ENCODE measurements at places on chromosomes 16 and 17.

DNA sequence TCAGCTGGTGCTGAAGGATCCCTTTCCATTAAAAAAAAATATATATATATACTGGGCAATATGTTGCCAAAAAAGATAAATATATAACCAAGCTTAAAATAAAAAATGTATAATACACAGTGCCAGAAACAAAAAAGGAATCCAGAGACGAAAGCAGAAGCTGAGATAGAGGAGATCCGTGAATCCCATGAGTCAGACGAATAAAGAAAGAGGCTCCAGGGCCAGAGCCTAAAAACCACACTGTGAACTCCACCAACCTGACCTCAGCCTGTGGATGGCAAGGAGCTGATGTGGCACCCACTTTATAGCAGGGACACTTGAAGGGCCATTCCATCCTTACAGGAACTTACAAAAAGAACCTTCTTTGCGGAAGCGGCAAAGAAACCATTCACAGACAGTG is 34.8 kb downstream of the PITPNM3 start:
- ATAC-seq = no peak

DNA sequence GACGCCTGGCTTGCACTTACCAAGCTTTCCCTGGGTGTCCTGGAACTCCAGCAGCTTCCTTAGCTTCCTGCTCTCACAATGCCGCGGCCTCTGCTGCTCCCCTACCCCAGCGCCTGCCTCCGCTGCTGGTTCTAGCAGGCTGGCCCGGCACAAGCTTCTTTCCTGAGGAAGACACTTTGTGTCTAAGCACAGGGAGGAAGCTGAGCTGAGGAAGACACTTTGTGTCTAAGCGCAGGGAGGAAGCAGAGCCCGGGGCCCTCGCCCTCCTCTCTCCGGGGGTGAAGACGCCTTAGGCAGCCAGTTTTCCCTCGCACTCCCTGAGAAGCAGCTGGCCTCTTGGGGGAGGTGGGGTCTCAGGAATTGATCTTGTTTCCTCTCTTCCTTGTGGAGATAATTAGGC is 64.9 kb downstream of the PLD6 start:
- ATAC-seq = no peak

DNA sequence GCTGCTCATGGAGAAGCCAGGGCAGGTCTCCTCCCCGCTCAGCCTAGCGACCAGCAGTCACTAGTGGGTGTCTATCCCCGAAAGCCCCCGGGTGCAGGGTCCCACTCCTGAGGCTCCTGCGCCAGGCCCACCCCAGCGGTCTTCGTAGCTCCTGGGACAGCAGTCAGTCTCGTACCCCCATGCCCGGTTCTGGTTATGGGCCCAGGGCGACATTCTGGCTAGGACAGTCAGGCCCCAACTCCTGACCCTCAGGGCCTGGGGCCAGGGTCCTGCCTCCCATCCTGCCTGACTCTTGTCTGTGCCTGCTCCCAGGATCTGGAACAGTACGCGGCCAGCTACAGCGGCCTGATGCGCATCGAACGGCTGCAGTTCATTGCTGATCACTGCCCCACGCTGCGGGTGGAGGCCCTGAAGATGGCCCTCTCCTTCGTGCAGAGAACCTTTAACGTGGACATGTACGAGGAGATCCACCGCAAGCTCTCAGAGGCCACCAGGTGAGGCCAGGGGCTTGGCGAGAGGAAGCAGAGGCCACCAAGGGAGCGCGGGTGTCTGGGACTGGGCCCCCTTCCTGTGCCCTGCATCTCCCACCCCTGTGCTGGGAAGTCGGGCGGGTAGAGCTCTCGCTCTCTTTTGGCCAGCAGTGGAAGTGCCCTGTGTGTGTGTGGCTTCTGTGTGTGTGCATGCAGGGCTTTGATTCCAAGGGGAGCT is 2.0 kb downstream of the GPS1 start:
- no peak for ATAC-seq

- no peak for ATAC-seq
These were observed 5.0 kb upstream of the TLCD2 start for GRCh38 chr17:1714980-1715802.

GRCh38 chr16:8094696-8095095 is 495.6 kb downstream of the TMEM114 start:
- ATAC-seq = no peak

- no peak for ATAC-seq
These were observed 125.4 kb downstream of the ASIC2 start for GRCh38 chr17:33167736-33168135.

- ATAC-seq = peak; percentile 18
These were observed 150.0 kb downstream of the MSI2 start for GRCh38 chr17:57406131-57406980.

GRCh38 chr17:50542795-50543774 is 3.9 kb upstream of the SPATA20 start:
- ATAC-seq = no peak

- peak; percentile 91 for ATAC-seq
These were observed 58.8 kb downstream of the ZDHHC7 start for GRCh38 chr16:84952335-84953189.

- ATAC-seq = peak; percentile 5
These were observed 102.2 kb downstream of the RAB11FIP4 start for GRCh38 chr17:31493656-31494155.

DNA sequence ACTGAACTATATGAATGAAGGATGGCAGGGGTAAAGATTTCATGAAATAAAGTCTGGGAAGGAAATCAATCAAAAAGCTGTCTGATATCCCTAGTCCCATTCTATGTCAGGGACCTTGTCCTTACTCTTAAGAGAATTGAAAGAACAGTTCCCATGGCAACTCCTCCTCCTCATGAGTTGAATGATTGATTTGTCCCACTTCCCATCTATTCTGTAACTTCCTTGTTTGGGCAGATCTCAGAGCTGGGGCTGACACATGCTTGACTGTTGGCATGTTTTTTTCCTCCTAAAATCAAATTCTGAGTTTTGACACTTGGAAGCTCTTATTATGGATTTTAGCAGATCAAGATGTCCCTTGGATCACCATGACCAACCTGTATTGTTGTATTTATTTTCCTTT is 1138.6 kb upstream of the CDH8 start:
- ATAC-seq = no peak

GRCh38 chr17:1940810-1941185 is 84.3 kb downstream of the RTN4RL1 start:
- no peak for ATAC-seq

- peak; percentile 51 for ATAC-seq
These were observed 98.6 kb upstream of the CHMP6 start for GRCh38 chr17:80892900-80893603.

- ATAC-seq = peak; percentile 20
These were observed at the start of gene ZBTB4 for GRCh38 chr17:7479213-7480088. TSS of gene ZBTB4 (minus strand) at chr17:7479631. CDS start at chr17:7466801, 12,830 bp downstream.

DNA sequence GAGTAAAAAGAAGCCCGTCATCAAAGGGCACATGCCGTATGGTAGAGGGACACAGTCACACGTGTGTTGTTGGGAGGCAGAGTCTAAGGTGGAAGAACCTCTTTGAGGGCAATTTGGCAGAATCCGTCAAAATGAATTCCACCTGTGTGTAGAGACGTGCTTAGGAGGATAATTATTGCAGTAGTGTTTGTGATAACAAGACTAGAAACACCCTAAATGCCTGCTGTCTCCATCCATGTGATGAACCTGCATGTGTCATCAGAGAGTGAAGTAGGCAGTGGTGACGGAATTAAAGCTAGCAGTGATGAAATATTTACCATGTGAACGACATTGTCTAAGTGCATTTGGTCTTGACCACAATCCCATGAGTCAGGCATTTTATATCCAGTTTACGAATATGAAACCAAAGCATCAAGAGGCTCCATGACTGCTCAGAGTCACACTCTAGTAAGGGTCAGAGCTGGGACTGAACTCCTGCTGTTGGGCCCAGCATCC is 61.3 kb upstream of the ADORA2B start:
- peak; percentile 29 for ATAC-seq

- no peak for ATAC-seq
These were observed 1357.0 kb upstream of the GOT2 start for GRCh38 chr16:60091071-60091470.

DNA sequence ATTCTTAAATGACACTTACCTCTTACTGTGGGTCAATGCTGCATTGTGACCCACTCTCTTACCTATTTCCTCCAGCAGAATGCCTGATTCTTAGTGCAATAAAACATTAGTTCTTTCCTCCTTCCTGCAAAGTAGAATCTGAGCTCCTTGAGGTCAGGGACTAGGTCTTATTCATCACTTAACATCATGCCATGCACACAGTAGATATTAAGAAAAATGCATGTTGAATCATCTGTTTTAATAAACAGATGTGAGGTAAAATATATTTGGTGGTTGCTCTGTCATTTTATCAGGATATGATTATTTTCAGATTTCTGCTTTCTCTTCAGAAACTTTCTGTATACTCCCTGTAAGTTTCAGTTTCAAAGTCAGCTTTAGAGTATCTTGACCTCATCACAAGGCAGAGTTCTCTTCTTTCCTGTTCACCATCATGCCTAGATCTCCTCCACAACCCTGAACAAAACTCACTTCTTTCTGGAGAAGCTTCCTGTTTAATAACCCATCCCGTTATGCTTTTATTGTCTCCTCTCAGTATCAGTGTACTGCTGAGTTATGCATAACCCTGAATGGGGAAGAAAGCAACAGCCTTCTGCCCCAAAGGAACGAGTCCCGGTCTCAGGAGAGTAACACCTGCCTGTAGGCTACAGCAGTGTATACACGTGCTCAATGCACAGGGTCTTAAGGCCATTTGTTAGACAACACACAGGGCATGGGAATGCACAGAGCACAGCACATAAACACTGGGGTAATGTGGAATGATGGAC is 30.3 kb upstream of the SUPT4H1 start:
- ATAC-seq = peak; percentile 91

DNA sequence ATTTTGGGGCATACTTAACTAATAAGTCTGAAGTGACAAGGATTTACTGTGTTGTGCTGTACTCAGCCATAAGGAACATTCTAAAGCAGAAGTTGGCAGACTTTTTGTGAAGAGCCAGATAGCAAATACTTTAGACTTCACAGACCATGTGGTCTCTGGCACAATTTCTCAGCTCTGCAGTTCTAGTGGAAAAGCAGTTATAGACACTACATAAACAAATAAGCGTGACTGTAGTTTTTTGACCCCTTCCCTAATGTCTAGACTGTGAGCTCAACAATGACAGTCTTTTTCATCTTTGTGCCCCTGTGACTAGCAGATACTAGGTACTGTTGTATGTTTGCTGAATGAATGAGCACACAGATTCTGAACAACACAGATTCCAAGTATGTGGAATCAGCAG is 4.9 kb downstream of the RPAIN start:
- no peak for ATAC-seq

DNA sequence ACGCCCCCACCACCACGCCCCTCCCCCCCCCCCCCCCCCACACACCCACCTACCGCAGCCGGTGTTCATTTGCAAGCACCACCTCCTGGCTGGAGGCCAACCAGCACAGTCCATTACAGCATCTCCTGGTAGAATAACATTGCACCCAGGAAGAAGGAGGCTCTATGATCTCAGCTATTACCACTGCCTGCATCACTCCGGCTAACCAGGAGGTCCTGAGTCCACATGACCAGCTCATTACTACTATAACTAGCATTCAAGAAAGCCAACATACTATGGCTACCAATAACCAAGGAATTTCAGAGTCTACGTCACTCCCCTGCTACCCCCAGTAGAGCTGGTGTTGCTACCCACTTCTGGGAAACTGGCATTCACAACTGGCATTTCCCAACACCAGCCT is 81.1 kb upstream of the ALOX12 start:
- no peak for ATAC-seq

GRCh38 chr17:76107509-76107908 is 3.9 kb upstream of the EXOC7 start:
- ATAC-seq = no peak

GRCh38 chr17:72719578-72720493 is 372.7 kb downstream of the SLC39A11 start:
- peak; percentile 93 for ATAC-seq

DNA sequence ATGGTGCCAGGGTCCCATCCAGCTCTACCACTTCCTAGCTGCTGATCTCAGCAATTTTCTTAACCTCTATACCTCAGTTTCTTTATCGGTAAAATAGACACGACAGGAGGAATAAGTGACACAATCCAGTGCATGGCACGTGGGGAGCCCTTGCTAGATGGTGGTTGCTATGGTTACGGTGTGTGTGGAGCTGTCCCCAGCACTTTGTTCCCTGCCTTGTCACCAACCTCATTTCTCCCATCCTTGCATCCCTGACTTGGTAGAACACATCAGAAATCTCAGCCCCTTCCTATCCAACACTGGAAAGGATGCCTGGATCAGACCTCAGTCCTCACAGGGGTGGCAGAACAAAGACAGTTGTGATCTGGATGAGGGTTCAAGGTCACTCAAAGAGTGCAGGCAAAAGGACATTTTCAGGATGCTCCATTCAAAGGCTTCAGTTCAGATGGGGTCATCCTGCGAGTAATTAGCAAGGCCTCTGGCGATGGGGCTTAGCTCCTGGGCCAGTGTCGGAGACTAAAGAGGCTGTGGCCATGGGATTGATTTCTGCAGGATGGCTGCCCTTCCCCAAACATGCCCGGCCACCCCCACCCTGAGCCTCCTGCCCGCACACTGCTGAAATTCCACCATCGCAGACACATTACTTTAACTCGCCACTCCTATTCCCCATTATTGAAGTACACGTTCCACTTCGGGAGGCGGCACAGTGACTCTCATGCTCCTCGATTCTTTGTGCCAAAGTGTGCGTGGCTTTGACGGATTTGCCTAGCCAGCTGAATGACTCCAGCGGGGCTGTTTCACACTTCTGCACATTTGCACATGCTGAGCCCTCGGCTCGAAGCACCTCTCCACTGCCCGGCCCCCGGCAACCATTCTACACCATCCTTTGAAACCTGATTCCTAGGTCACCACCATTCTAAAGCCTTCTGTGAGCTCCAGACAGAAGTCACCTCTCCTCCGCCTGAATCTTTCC is 40.3 kb downstream of the WNT3 start:
- ATAC-seq = no peak

DNA sequence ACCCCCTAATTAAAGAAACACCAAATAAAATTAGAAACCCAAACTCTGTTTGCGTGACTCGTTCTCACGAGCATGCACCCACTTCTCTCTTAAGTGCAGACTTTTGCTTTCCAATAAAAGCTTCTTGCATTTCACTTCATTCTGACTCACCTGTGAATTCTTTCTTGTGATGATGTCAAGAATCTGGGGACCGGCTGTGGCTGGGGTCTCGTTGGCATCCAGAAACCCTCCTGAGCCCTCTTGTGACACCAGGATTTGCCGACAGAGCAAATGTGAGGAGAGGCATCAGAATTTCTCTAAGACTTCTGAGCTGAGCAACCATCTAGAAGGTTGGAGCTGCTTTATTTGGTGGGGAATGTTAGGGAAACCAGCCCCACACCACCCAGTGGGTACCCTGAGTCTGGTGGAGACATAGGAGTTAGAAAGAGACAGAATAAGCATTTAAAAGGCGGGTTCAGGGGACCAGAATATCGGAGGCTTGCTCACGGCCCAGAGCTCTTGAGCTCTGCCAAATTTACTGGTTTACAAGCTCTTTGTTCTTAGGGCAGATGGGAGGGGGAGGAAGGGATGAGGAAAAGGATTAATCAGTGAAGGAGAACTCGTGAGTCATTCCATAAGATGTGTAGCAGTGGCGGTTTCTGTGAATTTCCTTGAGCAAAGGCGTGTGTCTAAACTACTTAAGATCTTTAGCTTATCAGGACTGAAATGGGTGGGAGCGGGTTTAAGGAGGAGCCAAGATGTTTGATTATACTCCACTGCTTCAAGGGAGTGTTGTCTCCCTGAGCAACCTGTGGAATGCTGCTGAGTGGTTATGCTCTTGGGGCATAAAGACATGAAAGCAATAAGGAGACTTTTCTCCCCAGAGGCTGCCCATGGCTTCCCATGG is 24.2 kb upstream of the TMC5 start:
- ATAC-seq = no peak
